Left ventricle myocardium superior (tissue), 1 donor: ENCODE measurements at places on chromosomes 3 and 15. TPM values are rescaled to one million over a fixed set of nuclear protein-coding genes. Genes with fewer than 3 reads are reported as not detected.

The NR1I2 gene
- 0.12 TPM for total RNA-seq

DNA sequence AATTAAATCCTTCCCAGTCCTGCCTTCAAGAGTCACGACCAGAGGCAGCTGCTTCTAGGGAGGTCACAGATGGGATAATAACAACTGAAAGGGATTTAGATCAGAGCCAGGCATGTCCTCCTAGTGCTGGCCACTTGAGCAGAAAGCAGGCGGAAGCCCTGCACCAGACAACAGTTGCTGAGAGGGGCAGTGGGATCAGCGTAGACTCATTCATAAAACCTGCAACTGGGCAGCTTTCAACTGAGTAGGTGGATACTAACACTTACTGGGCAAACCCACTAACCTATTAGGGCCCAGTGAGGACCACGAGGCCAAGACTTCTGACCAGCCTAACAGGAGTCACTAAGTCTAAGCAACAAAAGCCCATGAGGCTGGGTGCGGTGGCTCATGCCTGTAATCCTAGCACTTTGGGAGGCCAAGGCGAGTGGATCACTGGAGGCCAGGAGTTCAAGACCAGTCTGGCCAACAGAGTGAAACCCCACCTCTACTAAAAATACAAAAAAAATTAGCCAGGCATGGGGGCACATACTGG is 67.0 kb downstream of the DAPK2 start:
- DNase-seq, result no peak

- no peak for DNase-seq
Observed at GRCh38 chr3:184177767-184178306, 3.2 kb downstream of the AP2M1 start.

- DNase-seq, result no peak
Observed at GRCh38 chr15:70170096-70170699, 72.5 kb upstream of the TLE3 start.

The GPR62 gene
- 0.15 TPM for total RNA-seq

DNA sequence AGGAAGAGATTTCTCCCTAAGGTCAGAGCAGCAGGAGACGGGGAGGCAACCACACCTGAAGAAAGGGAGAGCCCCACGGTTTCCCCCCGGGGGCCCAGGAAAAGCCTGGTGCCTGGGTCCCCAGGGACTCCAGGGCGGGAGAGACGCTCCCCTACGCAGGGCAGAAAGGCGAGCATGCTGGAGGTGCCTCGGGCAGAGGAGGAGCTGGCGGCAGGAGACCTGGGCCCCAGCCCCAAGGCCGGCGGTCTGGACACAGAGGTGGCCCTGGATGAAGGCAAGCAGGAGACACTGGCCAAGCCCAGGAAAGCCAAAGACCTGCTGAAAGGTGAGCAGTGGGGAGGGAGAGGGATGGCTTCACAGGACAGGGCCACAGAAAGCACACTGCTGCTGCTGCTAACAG is 26.2 kb upstream of the SLC28A1 start:
- DNase-seq, result no peak

The GCHFR gene
- 5.6 TPM for total RNA-seq

The CPNE9 gene
- total RNA-seq, result not detected

The ZNF80 gene
- total RNA-seq, result not detected

- DNase-seq, result no peak
Observed at GRCh38 chr3:66255865-66256264, 35.1 kb downstream of the SLC25A26 start.

The MON1A gene
- 8.1 TPM for total RNA-seq

DNA sequence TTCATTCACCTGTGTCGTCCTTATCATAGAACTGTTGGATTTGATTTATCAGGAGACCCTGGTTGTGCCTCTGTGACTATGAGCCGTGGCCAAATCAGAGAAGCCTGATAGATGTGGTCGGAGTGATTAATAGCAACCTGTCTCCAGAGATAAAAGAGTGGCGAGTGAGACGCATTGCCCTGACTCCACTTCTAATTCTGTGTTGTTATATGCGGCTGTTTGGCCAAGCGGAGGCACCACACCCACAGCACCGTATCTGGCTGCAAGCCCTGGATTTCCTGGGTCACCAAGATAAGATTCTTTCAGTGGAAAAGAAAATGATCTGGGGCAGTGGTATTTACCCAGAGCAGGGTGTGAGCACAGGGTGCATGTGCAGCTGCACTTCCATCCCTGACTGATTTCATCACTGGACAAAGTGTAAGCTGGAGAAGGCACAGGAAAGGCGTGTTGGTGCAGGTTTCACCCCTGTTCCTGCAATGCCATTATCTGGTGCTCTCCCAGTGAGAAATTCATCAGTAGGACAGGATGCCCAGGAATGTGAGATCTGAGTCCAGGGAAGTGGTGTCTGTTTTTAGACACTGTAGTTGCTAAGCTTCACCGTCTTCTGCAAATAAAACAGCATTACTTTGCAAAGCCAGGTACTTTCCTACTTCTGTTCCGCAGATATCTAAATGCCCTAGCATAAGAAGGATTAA is 84.6 kb downstream of the CD47 start:
- peak; percentile 56 for DNase-seq

GRCh38 chr15:45523166-45523460 is 558 bp upstream of the SLC30A4 start:
- no peak for DNase-seq

The WDR49 gene
- total RNA-seq, result 0.92 TPM

GRCh38 chr3:130759692-130760338 is 13.2 kb upstream of the PIK3R4 start:
- peak; percentile 32 for DNase-seq

The VIPR1 gene
- 2.2 TPM for total RNA-seq

- no peak for DNase-seq
Observed at GRCh38 chr3:21042184-21042583, 708.8 kb downstream of the ZNF385D start.

DNA sequence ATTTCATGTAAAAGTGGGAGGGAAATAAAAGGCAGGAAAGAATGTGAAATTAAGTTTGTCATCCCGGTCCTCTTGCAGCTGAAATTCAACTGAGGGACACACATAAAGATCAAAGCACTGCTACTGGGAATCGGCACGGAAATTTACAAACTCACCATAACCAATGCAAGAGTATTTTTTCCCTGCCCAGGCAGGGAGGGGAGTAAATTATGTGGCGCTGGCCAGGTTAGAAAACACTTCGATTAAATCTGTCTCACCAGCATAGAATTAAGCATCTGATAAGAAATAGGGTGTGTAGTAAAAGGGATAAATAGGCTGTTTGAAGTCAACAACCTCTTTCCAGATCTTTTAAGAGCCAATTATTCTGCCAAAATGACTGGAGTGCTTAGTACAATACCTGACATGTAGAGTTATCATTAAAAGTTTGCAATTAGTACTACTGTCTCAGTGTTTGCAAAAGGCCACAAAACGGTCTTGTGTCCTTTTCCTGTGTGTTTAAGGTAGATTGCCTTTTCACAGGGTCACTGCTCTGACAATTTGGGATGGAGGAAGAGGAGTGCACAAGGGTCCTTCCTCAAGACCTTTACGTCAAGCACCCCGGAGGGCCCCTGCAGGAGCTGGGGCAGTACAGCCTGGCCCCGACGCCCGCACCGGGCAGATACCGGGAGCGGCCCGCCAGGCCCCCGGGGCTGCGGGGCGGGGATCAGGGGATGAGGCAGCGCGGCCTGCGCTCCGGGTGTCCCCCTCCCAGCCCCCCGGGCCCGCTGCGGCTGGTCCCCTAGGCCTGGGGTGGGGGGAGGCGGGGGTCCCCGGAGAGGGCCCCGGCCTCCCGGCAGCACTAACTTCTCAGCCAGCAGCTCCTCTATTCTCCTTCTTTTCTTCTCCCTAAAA is 651 bp downstream of the UBA3 start:
- DNase-seq, result peak; percentile 53

GRCh38 chr3:84946240-84946639 is 12.5 kb upstream of the CADM2 start:
- no peak for DNase-seq

The CKMT1A gene
- total RNA-seq, result 0.22 TPM

GRCh38 chr3:48190911-48191310 is 2.7 kb upstream of the CDC25A start:
- no peak for DNase-seq

DNA sequence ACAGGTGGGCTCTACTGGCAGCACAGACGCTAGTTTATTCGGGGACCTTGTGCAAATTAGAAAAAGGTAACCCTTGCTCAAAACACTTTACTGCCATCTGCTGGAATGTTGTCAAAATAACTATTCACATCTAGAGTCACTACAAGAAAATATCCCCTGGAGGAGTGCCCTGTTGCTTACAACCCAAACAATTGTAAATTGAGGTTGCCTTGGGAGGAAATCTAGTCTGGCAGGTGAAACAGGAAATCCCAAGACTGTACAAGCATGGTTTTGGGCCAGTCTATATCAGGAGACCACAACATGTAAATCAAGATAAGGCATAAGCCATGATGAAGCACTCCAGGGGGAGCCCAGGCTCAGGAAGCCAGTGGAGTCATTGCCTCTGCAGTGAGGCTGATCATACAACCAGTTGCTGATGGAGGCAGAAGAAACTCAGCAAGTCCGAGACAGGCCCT is 136.8 kb upstream of the ACP3 start:
- no peak for DNase-seq

DNA sequence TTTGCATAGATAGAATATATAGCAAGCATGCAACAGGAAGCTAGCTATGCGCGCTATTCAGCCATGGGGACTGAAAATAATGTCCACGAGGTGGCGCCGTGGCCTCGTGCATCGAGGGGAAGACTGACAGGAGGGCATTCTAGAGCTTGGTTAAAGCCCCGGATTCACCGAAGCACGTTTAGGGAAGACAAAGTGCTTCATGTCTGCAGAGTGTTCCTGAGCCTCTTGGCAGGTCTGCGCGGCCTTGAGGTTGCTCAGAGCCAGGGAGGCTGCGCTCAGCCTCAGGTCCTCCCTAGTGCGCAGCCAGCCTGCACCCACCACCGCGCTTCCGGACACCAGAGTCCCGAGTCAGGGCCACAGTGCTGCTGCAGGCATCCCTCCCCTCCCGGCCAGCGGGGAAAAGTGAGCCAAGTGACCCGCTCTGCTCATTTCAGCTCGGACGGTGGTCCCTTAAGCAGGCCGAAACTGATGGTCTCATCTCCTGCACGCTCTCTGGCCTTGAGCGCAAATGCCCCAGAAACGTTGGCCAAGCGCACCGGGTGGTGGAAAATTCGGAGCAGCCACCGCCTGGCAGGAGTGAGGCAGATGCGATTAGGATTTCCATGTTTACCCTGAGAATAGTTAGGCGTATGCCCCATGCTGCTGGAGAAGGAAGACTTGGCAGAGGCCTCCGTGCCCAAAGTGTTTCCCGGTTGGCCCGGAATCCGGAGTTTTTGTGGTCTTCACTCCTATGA is 24.8 kb downstream of the GABRA5 start:
- DNase-seq, result peak; percentile 67

- no peak for DNase-seq
Observed at GRCh38 chr3:183823963-183824362, 1.4 kb downstream of the MAP6D1 start.

- DNase-seq, result no peak
Observed at GRCh38 chr3:18188491-18188890, 236.6 kb downstream of the SATB1 start.

The TM4SF4 gene
- not detected for total RNA-seq

DNA sequence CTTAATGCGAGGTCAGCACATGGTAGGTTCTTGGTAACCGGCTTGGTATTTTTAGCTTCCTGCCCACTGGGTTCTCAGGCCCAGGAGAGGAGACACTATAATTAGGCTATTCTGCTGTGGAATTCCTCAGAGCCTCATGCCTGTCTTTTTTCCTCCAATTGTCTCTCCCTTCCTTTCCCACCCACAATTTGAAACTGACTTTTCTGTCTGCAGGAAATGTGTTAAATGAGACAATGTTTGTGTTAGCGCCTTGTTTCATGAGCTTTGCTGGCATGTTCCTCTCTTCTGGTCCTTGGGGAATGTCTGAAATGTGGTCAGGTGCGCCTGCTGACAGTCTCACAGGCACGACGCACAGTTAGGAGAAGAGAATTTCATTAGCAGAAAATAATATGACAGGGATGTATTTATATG is 223.6 kb upstream of the CTNNB1 start:
- no peak for DNase-seq

The ITGA11 gene
- total RNA-seq, result 23.5 TPM

The FBXO40 gene
- 228 TPM for total RNA-seq

GRCh38 chr15:41024131-41024530 is 70.9 kb downstream of the CHAC1 start:
- no peak for DNase-seq

- no peak for DNase-seq
Observed at GRCh38 chr3:120780977-120781376, 38.4 kb downstream of the GTF2E1 start.

DNA sequence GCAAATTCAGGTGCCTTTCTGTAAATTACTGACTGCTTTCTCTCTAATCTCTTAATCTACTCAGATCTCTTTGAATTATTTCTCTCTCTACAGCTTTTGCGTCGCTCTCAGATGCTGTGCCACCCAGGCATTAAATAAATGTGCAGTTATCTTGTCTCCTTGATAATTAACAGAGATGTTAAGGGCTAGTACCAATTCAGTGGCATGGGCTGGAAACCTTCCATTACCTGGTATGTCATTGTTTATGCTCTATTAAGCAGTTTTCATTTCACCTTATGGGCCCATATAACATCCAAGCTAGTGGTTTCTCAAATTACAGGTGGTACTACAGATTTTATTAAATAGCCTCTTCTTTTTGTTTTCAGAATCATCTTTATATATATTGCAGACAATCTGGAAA is 66.0 kb downstream of the PEX5L start:
- no peak for DNase-seq

DNA sequence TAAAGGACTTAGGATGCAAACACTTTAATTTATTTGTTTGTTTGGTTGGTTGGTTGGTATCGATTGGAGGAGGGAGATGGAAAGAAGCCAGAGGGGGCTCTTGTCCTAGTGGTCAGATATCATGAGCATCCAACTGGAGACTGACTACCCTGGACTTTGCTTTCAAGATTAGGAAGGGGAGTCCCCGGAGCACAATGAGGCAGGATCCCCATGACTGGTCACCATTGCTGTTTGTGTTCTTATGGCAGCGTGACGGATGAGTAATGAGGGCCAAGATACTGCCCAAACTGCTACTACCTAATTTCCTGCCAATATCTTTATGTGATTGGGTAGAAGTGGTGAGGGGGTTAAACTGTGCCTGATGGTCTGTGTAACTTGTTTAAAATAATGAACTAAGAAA is 354.6 kb upstream of the ROPN1 start:
- DNase-seq, result no peak

The FMN1 gene
- total RNA-seq, result 2.9 TPM

The GLDN gene
- total RNA-seq, result 10.8 TPM

DNA sequence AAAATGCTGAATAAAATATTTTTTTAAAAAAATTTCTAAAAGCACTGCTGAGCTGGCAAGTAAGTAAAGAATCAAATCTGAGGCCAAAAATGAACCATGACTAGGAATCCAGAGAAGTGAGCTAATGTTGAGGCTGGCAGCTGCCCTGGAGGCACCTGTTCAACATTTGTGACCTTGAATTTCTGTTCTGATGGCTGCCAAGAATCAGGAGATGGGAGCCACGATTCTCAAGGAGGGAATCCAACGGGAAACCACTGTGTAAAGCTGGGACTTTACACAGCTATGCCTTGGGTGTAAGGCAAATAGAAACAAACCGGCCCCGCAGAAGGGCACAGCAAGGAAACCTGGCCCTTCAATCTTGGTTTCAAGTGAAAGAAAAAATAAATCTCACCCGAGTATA is 22.7 kb downstream of the HEG1 start:
- no peak for DNase-seq

GRCh38 chr3:5431811-5432378 is 244.4 kb downstream of the EDEM1 start:
- DNase-seq, result no peak

GRCh38 chr3:81602781-81603180 is 158.7 kb downstream of the GBE1 start:
- DNase-seq, result no peak

GRCh38 chr3:120802916-120803315 is 60.4 kb downstream of the GTF2E1 start:
- no peak for DNase-seq
